ENCODE measurements at places on chromosomes 7 and 10.

- peak; percentile 78 for DNase-seq
These were observed 340.2 kb upstream of the CELF2 start for GRCh38 chr10:10677479-10677878.

DNA sequence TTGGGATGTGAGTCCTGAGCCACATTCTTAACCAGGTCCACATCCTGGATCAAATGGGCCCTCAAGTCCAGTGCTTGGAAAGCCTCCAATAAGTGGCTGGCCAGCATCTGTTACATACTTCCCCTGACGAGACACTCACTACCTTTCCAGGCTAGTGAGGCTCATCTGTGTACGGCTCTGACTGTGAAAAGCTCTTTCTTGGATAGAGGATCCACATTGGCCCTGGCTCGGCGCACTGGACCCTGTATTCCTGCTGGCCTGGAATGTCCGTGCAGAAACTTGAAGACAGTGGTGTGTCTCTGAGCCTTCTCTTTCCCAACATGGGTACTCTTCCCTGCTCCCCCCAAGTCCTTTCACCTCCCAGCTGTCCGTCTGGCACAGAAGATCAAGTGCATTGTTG lies 35.5 kb downstream of the MYL10 start:
- no peak for DNase-seq

DNA sequence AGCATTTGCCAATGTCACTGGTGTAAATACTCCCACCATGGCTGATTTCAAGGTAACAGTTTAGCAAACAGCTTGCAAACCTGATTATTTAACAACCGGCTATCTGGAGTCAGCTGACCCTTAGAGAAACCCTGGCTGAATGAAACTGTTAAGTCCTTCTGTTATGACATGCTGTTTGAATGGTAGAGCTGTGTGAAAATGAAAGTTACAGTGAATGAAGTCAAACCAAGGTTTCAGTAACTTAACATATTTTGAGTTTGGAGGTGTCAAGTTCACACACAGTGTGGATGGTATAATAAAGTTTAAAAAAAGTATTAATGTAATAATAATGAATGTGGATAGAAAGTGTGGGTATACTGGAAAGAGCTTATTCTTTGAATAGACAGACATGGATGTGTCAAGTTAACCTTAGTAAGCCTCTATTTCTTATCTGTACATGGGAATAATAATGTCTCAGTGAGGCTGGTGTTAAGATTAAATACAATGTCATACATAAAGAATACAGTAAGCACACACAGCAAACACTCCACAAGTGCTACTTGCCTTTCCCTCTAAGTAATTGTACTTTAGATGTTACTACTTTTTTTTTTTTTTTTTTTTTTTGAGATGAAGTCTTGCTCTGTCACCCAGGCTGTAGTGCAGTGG lies 150.4 kb downstream of the TAX1BP1 start:
- no peak for DNase-seq

DNA sequence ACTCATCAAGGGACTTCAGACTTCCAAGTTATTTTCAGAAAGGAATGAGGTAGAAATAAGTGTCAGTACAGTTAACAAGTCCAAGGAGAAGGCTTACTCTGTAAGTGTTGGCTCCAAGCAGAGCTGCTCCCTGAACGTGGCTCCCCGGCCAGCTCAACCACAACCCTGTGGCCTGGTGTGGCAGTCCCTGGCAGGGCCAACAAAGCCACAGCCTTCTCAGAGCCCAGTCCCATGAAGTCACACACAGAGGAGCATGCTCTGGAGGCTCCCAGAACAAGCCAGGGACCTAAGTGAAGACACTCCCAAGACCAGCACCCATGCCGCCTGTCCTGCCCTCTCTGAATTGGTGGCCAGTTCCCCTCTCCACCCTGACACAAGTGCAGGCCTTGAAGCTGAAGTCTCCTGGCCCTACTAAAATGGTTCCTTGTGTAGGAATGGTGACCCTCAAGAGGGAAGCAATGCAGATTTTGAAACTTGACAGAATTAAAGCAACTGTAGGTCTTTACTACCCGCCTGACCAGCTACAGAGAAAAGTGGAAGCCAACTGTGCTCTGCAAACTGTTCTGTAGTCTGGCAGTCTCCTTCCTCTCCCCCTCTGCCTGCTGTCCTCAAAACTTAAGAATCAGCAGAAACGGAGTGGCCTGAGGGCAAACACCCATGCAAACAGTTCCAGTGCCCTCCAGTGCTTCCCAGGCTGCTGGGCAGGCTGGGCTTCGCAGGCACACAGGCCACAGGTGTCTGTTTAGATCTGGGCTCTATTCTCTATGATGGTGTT lies 51.1 kb downstream of the NOD1 start:
- no peak for DNase-seq

- DNase-seq: peak; percentile 71
These were observed 32.8 kb upstream of the SFTPD start for GRCh38 chr10:79981450-79982361.

DNA sequence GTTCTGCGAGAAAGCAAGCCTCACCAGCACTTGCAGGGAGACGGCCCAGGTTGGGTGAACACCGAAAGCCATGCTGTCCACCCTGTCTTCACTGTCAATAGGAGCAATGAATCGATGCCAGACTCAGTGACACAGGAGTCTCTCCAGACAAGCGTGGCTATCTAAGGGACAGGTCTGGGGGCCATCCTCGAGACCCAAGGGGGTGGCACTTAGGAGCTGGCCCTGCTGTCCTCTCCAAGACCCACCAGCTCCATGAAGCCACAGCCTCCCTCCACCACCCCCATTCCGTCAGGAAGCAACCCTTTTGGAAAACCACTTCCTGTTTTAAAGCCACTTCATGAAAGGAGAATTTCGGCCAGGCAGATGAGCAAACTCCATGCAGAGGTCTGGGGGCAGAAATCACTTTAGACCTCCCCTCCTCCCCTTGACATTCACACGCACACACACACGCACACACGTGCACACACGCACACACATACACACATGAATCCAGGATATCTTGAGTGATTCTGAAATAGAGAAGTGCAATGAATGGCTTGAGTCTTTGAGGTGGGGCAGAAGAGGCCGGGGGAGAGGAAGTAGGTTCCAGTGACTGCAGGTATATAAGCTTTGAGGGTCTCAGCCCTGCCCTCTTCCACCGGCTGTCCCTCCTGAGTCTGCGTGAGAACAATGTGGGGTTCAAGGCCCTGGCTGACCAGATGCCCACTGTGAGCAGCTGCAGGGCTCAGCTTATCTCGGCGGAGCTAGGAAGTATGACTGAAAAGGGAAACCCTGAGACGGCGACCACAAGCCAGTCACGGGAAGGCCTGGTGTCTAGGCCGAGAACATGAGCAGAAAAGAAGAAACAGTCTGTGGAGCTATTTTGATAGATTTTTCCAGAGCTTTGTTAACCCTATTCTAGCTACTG lies 25.0 kb downstream of the RGS10 start:
- DNase-seq: no peak

GRCh38 chr7:155343150-155343549 lies 45.5 kb downstream of the INSIG1 start:
- no peak for DNase-seq

DNA sequence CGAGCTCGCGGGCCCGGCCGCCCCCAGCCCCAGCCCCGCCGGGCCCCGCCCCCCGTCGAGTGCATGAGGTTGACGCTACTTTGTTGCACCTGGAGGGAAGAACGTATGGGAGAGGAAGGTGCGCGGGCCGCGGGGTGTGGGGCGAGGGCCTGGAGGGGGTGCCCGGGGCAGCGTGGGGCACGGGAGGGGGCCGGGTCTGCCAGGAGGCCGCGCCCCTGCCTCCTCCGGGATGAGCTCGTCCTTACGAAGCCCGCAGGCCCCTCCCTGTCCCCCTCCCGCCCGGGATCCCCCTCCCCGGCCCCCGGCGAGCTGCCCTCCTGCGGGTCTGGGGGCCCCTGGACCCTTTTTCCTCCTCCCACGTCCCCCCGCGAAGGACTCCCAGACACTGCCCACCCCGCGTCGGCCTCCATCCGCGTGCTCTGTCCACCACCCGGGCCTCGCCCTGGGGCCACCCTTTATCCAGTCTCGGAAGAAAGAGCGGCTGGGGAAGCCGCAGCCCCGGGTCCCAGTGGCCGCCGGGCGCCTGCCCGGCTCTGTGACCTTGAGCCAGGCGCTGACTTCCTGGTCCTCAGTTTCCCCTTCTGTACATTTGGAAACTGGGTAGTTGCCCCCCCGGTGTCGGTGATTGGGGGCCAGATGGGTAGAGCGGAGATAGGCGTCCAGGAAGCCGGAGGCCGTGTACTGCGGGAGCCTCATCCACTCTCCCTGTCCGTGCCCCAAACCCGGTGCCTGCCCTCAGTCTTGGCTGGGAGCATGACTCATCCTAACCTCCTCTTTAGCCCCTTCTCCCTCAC lies 521 bp downstream of the LIMK1 start:
- no peak for DNase-seq

GRCh38 chr7:129434675-129435318 lies 565 bp downstream of the STRIP2 start:
- DNase-seq: peak; percentile 70

GRCh38 chr7:128807191-128807590 lies 15.4 kb downstream of the CCDC136 start:
- DNase-seq: no peak

Data from neural progenitor cell (in vitro differentiated cells).